SHP77 (cell line): ENCODE measurements at places on chromosomes 4 and X.

GRCh38 chr4:155603360-155603891, 63.2 kb upstream of the GUCY1A1 start:
- no peak for DNase-seq

- DNase-seq, result no peak
Observed at GRCh38 chrX:39481621-39482020, 616.1 kb downstream of the BCOR start.

- no peak for DNase-seq
Observed at GRCh38 chr4:7192252-7193029, at the start of gene SORCS2. SORCS2 (plus strand) TSS chr4:7192538.

DNA sequence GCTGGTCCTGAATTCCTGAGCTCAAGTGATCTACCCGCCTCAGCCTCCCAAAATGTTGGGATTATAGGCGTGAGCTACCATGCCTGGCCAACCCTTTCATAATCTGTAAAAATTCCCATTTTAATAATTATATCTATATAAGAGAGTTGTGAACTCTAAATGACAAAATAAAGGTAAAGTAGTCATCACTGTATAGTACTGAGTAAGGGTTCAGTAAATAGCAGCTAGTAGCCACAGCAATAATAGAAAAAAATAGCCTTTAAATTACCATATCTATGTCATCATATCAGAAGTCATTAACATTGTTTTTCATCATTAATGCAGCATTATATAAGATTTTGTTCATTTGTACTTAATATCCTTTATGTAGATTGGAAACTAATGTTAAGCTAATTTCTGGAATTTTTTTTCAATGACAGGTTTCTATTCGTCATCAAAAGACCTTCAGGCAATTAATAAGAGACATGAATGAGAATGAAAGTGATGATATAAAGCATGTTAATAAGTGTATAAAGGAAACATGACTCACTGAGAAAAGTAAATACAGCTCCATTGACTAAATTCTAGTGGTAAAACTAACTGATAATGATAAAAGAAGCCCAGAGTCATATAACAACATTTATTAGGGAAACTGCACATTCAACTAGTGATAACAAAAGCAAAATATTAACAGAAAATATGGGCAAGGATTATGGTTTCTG, 85.9 kb upstream of the UGT8 start:
- no peak for DNase-seq

GRCh38 chrX:75596178-75596577, 73.3 kb upstream of the ZDHHC15 start:
- no peak for DNase-seq

DNA sequence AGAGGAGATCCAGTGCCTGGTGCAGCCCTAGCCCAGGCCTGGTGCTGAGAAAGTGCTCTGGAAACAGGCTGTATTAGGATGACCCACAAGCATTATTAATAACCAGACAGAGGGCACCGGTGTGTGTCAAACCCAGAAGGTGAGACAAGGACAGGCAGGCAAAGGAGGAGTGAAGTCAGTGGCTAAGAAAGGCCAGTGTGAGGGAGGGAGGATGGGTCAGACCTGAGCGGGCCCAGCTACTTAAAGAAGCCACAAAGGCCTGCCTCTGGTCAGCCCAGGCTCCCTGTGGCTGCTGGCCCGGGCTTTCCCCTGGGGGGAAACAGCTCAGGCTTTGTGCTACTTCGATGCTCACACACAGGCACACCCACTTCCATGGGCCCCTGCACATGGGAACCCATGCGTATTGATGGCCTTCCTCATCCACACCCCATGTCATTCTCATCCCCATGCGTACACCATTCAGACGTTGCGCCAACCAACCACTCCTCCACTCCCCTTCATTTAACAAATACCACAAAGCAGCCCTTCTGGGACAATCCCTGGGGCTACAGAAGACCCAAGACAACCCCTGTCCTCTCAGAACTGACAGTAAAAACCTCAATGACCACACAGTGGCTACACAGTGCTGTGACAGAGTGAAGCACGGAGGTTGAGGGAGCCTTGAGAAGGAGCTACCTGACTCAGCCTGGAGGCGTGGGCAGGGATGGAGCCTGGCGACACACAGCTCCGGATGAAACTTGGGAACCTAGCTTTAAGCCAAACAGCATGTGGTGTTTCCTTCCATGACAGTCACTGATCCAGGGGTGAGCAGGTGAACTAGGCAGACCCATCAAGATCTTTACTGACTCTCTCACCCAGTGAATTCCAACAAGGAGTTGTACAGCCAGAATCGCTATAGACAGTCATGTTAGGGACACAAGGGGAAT, 24.9 kb upstream of the MTM1 start:
- no peak for DNase-seq

DNA sequence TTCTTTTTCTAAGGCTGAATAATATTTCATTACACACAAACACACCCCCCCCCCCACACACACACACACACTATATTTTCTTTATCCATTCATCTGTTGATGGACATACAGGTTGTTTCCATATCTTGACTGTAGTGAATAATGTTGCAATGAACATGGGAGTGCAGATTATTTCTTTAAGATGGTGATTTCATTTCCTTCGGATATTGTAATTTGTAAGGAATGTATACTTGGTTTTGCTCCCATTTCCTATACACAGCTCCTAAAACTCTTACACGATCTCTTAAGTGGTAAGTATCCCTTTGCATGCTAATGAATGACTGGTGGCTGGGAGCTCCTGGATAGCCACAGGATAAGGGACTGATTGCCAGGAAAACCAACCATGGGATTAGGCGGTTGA, 14.7 kb upstream of the RBMXL3 start:
- no peak for DNase-seq

- DNase-seq, result no peak
Observed at GRCh38 chrX:20066968-20067708, 49.6 kb downstream of the MAP7D2 start.

DNA sequence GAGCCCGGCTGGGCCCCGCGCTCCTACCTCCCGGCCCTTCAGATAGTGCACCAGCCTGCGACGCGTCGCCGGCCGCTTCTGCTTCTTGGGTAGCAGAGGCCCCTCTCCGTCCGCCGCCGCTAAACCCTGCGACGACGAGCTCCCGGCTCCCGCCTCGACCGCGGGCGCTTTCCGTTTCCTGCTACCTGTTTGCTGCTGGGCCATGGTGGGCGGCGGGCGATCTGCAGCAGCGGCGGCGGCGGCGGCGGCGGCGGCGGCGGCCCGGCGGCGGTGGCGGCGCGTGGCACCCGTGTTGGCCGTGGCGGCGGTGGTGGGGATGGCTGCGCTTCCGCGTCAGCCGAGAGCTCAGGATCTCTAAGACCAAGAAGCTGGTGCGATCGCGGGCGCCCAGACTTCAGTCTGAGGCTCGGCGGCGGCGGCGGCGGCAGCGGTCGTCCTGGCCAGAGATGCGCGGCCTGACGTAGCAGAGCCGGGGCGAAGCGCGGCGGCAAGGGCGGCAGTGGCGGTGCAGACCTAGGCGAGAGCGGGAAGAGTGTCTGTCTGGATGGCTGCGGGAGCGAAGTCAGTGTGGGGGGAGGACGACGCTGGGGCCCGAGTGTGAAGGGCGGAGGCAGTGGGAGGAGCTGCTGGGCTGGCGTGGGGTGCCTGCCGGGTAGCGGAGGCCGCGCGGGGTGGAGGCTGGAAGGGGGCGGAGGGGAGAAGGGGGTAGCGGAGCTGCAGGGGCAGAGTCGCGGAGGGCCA, at the start of gene DCAF12L2:
DCAF12L2 (minus strand) TSS at position 569 of the 741 bp plus-strand sequence; CDS start at position 204, 365 bp downstream.
- no peak for DNase-seq

- no peak for DNase-seq
Observed at GRCh38 chr4:2298532-2298991, 36.7 kb upstream of the MXD4 start.

DNA sequence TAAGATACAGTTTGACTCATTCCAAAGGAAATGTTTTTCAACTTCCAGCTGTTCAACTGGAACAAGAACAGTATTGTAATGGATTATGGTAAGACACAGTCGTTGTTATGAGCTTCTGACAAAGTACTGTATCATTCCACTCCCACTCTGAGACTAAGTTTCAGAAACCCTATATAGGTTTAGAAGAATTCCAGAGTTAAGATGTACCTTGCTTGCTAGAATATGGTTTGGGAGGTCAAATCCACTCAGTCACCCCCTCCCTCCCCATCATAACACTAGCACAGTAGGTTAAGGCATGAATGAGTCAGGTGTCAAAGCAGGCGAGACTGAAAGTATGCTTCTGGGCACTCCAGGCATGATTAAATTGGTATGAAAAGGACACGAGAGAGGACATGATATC, 339.7 kb downstream of the DMD start:
- DNase-seq, result no peak
